ENCODE measurements at places on chromosomes 3 and 15.

- no peak for DNase-seq
Measured at GRCh38 chr15:39741258-39741657, 41.4 kb downstream of the FSIP1 start.

GRCh38 chr15:70374096-70374495, 276.4 kb upstream of the TLE3 start:
- DNase-seq = no peak

DNA sequence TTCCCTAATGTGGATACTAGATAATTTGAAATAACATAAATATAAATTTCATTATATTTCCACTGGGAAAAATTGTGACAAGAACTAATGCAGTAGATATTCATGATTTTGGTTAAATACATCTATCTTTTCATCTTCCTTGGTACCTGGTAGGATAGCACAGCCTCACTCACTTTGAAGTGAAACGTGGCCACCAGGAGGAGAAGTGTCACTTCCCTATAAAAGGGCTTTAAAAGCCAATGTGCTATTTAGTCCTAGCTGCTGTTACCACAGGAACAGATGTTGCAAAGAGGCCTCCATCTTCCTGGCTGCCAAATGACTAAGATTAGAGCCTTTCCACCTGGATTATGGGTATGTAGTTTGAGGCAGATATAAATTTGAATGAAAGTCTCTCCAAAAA, 140.0 kb downstream of the PLOD2 start:
- DNase-seq = no peak

DNA sequence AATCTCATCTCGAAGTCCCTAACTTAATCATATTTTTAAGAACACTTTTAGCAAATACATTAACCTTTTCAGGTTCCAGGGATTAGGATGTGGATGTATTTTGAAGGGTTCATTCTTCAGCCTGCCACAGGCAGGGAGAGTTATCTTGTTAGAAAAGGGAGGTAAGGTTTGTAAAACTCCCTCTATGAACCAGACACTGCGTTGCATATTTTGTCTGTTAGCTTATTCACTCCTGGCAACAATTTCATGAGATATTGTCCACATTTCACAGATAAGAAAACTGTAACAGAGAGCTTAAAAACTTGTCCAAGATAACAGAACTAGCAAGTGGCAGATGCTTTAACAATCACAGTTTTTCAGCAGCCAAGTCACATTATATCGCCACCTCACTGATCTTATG, 155.4 kb downstream of the DIPK2A start:
- DNase-seq = no peak

DNA sequence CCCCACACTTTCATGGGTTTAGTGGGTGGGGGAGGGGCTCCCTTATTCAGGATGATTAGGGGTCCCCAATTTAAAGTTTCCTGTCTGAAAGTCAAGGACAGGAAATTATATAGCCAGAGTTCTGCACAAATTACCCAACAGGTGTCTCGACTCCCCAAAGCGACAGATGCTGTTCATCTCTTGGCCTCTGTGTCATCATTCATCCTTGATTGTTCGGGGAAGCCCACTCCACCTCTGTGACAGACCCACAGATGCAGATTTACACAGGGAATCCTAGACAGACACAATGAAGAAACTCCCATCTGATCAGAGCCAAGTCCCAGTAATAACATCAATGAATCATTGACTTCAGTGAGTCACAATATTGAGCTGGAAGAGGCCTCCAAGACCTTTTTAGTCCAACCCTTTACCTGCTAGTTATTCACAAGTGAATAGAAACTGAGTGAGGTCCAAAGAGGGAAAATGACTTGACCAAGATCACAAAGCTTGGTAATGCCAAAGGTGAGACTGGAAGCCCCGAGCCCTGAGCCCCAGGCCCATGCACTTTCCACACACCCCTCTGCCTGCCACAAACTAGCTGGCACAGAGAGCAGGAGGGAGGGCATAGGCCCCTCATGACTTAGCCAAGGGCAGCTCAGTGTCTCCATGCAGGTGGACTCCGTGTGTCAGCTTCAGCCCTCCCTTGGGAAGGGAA, 7.9 kb upstream of the SRP14 start:
- peak; percentile 90 for DNase-seq

DNA sequence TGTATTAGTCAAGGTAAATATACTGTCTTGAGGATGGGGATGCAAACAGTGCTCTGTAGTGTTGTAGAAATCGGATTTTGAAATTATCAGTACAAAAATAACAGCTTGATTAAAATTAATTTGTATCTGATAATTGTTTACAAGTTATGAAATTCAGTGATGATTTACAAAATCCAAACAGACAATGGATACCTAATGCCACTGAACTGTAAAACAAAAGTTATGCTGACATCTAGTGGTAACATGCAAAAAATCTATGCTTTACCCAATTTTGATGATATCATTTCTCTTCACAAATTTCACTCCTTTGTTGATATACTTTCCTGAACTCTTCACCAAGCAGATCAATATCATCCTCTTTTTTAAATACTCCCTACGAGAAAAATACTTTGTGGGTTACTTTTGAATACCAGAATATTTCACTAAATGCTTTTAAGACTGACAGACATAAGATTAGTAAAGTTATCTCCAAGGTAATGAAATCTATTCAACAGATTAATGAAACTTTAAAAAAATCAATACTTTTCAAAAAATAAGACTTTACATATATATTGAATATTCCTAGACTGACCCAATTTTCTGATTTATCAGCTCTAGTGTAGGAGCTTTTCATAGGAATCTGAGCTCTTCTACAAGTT, 36.0 kb downstream of the MNS1 start:
- peak; percentile 53 for DNase-seq

DNA sequence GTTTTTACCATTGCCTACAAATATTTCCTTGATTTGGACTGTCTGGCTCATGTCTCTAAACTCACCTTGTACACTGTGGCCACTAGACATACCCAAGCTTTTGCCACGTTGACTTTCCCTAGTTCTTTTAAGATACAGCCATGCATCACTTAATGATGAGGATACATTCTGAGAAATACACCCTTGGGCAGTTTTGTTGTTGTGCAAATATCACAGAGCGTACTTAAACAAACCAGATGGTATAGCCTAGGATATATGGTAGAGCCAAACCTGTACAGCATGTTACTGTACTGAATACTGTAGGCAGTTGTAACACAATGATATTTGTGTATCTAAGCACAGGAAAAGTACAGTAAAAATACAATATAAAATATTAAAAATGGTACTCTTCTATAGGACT, 5.5 kb downstream of the ARHGEF26 start:
- no peak for DNase-seq

DNA sequence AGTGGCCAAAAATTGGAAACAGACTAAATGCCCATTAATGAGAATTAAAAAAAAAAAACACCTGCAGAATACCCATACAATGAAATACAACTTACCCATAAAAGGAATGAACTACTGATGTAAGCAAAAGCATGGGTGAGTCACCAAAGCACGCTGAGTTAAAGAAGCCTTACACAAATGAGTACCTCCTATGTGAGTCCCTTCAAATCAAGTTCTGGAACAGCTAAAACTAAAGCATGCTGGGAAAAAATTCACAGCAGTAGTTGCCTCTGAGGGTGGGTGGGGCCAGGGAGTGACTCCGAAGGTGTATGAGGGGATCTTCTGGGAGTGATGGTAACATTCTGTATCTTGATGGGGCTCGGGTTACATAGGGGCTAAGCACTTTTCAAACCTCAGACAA, 11.4 kb downstream of the MYO5C start:
- peak; percentile 57 for DNase-seq

GRCh38 chr15:62066663-62067447, at the start of gene C2CD4A:
C2CD4A (plus strand) TSS chr15:62066977; CDS start chr15:62067614, 637 bp downstream.
- peak; percentile 49 for DNase-seq

GRCh38 chr3:171446801-171447578, 13.2 kb downstream of the TNIK start:
- peak; percentile 92 for DNase-seq

GRCh38 chr3:101954361-101954760, 105.0 kb downstream of the NFKBIZ start:
- no peak for DNase-seq

GRCh38 chr15:99492716-99493115, 73.1 kb upstream of the MEF2A start:
- no peak for DNase-seq

DNA sequence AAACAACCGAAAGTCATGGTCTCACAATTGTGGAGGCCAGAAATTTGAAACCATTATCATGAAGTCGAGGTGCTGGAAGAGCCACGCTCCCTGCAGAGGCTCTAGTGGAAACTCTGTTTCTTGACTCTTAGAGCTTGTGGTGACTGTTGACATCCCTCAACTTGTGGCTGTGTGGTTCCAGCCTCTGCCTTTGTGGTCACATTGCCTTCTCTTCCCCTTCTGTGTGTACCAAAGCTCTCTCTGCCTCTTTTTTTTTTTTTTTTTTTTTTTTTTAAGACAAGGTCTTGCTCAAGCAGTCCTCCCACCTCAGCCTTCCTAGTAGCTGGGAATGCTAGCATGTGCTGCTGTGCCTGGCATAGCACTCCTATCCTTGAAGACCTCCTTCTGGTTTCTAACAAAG, 48.7 kb upstream of the CRTC3 start:
- no peak for DNase-seq

GRCh38 chr15:26128611-26129140, 265.5 kb upstream of the ATP10A start:
- no peak for DNase-seq

- peak; percentile 59 for DNase-seq
Measured at GRCh38 chr15:67127331-67127664, 61.9 kb downstream of the SMAD3 start.

- no peak for DNase-seq
Measured at GRCh38 chr15:75045332-75046015, 22.1 kb downstream of the PPCDC start.

- DNase-seq = no peak
Measured at GRCh38 chr3:108602249-108602934, 12.9 kb downstream of the DZIP3 start.

- no peak for DNase-seq
Measured at GRCh38 chr15:70014331-70014730, 83.4 kb downstream of the TLE3 start.

GRCh38 chr15:94174399-94174802, 57.0 kb upstream of the MCTP2 start:
- no peak for DNase-seq

- DNase-seq = no peak
Measured at GRCh38 chr15:28936481-28936881, 50.7 kb downstream of the APBA2 start.

DNA sequence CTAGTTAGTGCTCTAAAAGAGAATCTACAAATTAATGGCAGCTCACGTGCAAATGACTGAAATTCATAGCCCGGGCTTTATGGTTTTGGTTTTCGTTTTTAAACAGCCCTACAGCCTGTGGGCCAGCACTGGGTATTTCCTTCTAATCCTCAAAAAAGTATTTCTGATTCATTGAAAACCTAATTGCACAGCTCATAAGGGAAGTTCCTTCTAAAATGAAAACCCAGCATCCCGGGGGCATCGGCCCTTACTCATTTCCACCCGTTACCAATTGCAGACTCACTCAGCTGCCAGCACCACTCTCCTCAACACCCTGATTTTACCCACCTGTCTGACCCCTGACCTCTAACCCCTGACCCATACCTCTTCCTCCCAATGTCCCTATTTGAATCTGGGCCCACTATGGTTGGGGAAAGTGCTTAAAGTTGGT, 59.5 kb upstream of the ZNF148 start:
- DNase-seq = no peak

DNA sequence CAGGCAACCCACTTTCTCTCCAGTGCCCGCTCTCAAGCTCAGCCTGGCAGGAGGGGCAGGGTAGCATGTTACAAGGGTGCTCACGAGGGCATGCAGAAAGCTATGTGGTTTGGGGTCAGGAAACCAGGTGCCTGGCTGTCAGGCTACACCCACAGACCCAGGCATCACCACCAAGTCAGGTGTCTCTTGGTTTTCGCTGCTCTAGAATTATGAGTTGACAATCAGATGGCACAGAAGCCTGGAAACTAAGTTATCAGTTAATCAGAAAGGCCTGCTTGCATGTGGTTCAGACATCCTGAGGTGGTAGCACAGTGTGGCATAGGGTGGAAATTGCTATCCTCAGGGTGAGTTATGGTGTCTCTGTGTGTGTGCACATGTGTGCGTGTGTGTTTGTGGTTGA, 16.2 kb upstream of the CCR9 start:
- no peak for DNase-seq

DNA sequence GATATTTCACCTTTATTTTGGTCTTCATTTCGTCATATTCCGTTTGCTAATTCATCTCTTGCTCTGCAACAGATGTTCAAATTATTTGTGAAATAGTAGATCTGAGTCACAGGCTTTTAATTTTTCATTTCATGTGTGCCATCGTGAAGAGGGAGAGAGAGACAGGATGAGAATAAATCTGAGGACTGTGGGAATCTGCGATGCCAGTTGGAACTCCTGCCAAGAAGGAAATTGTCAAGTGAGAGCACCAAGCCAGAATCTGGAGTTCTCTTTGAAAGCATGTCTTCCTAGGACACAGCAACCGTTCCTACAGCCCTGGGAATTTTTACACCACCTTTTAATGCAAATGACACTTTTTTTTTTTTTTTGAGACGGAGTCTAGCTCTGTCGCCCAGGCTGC, 48.8 kb downstream of the NSMCE3 start:
- DNase-seq = no peak

DNA sequence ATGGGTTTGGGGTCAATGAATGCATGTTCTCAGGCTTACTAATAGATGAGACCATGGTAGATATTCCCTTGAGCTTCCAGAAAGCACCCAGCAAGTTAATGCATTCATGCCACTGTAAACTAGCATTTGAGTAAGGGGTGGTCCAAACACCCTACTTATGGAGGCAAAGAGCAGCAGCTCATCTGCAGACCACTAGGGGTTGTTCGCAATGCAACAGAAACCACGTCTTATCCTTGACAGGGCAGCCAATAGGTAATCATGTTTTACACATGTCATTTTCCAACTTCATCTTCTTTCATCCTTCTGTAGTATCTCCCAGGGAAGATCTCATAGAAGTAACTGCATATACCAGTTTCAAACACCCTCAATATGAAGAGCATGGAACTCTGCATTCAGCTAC, 330.2 kb downstream of the RORA start:
- no peak for DNase-seq

- DNase-seq = peak; percentile 1
Measured at GRCh38 chr15:76576523-76577279, 240.1 kb downstream of the ISL2 start.

- no peak for DNase-seq
Measured at GRCh38 chr3:127711021-127711695, 38.4 kb downstream of the ABTB1 start.

DNA sequence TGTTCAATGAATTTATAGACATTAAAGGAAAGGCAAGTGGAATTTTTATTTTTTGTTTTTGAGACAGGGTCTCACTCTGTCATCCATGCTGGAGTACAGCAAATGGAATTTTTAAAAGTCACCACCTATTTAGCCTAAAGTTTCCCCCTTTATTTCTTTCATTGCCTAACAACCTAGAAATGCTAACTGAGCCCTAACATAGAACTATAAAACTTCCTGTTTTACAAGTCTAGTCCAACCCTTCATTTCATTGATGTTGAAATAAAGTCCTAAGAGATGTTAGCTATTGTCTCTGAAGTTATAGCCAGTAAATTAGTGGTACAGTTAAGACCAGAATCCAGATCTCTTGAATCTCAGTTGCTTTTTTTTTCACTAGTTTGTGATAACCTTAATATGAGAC, 39.0 kb downstream of the MAPK6 start:
- DNase-seq = no peak

GRCh38 chr15:45026651-45027190, 3.7 kb downstream of the SORD start:
- no peak for DNase-seq

- DNase-seq = no peak
Measured at GRCh38 chr3:140748-141330, 55.7 kb upstream of the CHL1 start.
